ENCODE measurements at places on chromosomes 16 and 17. TPM values are rescaled to one million over a fixed set of nuclear protein-coding genes. Genes with fewer than 3 reads are reported as not detected.

The SALL1 gene
- 33.4 TPM for total RNA-seq

DNA sequence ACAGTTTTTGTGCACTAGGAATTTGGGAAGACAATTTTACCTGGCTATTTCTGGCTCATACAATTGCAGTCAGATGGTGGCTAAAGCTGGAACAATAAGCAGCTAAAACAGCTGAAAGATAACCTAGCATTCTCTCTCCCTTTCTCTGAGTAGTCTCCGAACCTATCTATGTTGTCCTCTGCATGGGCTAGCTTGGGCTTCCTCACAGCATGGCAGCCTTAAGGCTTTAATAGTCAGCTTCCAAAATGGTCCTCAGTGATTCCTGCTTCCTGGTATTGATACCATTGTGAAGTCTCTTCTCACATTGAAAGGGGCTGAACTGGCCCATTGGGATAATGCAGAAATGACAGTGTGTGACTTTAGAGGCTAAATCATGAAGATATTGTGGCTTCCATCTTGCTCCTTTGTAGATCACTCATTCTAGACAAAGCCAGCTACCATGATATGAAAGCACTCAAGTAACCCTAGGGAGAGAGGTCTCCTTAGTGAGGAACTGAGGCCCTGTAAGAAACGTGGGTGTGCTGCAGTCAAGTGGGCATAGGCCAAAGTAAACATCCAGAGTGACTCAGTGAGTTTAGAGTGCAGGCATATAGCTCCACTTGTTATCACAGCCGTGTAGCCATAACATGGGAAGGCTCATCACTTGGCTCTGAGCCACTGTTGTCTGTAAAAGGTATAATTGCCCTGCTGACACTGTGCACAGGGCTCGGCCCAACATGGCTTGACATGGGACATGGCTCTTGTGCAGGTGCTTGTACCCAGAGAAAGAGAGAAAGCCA lies 5.5 kb upstream of the VKORC1 start:
- DNase-seq = no peak

The TACO1 gene
- total RNA-seq = 20.0 TPM

The NATD1 gene
- total RNA-seq = 12.3 TPM

The CCDC144A gene
- total RNA-seq = 0.03 TPM

The WNT9B gene
- total RNA-seq = 0.83 TPM

The KRTAP4-9 gene
- not detected for total RNA-seq

DNA sequence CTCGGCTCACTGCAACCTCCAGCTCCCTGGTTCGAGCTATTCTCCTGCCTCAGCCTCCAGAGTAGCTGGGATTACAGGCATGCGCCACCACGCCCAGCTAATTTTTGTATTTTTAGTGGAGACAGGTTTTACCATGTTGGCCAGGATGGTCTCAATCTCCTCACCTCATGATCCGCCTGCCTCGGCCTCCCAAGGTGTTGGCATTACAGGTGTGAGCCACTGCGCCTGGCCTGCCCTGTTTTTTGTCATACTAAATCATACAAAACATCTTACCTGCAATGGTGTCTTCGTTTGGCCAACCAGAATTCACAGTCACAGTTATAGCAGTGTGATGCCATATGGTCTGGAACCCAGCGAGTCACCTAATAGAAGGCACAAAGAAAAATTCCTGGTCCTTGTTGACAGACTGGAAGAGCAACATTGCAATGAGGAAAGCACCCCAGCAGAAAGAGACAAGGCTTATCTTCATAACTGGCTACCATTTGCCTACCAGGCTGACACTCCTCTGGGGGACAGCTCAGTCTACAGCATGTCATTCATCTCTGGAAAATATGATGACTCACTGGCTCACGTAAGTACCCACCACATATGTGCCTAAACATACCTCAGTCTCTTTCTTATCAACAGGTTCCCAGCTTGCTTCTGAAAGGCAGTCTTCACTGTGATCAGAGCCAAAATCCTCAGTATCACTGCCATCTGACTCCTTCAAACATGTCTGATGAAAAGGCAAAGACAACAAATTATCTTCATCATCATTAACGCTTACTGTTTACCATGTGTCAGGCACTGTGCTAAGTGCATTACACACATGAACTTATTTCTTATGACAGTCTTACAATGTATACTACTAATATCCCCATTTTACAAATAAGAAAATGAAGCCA lies 4.3 kb upstream of the HSF5 start:
- DNase-seq = no peak

- no peak for DNase-seq
These were observed 61.9 kb downstream of the BANP start for GRCh38 chr16:88013091-88013609.

The CTRB2 gene
- total RNA-seq = not detected

- DNase-seq = peak; percentile 87
These were observed 219.9 kb upstream of the CIBAR2 start for GRCh38 chr16:85332175-85332574.

- no peak for DNase-seq
These were observed 15.5 kb upstream of the MARVELD3 start for GRCh38 chr16:71610447-71610846.
